Posterior vena cava (tissue), 2 donors: ENCODE measurements at places on chromosomes 7 and 10. TPM values are rescaled to one million over a fixed set of nuclear protein-coding genes. Genes with fewer than 3 reads are reported as not detected.

Gene SYT15
- total RNA-seq = 5.9 TPM

Gene JAZF1
- total RNA-seq = 33.6 TPM

Gene TRIM73
- 1.9 TPM for total RNA-seq

Gene NPTX2
- 1.8 TPM for total RNA-seq

Gene PLAC9
- 155 TPM for total RNA-seq

Gene LARP4B
- total RNA-seq = 57.8 TPM

Gene UPK3BL2
- total RNA-seq = 13.7 TPM

DNA sequence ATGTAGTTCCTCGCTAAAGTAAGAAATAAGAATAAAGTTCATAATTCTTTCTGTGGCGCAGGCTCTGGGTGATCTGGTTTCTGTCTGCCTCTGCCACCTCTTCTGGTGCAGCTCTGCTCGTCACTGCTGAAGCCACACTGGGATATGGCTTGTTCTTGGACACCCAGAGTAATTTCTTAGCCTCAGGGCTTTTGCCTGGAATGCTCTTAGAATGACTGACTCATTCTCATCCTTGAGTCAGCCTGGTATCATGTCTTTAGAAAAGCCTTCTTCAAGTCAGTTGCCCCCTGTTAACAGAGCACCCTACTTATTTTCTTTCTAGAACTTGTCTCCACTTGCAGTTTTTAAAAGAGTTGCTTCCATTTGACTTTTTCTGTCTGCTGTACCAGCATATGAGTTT is 2.0 kb downstream of the ZSCAN25 start:
- no peak for DNase-seq

- no peak for DNase-seq
These were observed 58.9 kb downstream of the HIBADH start for GRCh38 chr7:27603813-27604212.

GRCh38 chr10:122498521-122498920 is 37.2 kb downstream of the HTRA1 start:
- peak; percentile 80 for DNase-seq

DNA sequence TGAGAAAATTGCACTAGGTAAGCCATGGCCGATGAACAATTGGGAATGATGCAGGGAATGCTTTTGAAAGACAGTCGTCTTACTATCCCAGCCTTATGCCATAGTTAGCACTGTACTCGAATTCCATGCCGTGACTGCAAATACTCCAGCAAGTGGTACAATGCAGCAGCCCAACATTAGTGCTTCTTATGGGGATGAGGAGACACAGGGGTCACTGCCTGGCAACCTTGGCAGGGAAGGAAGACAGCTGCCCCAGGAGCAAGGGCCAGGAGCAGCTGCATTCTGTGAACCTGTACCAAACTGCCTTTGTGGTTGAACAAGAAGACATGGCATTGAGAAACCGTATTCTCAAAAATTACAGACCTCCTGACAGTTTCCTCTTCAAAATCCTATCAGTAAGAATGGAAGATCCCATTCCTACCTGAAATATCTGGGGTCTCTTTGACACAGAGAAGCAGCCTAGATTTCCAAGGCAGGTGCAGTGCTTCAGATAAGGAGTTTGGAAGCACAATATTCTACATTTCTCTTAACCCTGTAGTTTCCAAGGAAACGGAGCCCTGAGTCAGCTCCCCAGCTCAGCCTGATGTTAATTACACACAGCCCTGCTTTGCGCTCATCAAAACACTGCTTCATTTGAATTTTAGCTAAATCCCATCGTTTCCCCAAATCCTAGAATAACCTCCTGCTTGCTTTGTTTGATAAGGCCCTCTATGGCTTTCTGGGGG is 49.0 kb upstream of the FRMD4A start:
- no peak for DNase-seq

DNA sequence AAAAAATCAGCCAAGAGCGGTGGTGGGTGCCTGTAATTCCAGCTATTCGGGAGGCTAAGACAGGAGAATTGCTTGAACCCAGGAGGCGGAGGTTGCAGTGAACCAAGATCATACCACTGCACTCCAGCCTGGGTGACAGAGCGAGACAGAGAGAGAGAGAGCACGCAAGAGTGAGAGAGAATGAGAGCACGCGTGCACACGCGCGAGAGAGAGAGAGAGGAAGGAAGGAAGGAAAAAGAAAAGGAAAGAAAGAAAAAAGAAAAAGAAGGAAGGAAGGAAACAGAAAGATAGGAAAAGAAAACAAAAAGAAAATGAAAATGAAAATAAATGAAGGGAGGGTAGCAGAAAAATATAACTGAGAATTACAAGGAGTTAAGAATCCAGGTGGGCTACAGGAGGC is 82.7 kb downstream of the SVOPL start:
- no peak for DNase-seq

DNA sequence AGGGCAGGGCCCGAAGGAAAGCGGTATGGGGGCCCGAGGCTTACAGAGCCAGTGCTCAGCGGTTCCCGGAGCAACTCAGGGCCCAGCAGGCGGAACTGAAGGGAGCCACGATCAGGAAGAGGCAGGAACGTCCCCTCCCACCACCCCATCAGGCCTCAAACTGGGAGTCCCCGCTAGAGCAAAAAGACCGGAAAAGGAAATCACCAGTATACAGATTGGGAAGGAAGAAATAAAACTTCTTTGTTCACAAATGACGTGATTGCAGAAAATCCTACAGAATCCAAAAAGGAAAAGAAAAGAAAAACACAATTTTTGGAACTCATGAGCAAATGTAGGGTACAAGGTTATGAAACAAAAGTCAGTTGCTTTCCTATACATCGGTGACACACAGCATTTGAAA is 21.6 kb upstream of the ZFAND2A start:
- DNase-seq = no peak

DNA sequence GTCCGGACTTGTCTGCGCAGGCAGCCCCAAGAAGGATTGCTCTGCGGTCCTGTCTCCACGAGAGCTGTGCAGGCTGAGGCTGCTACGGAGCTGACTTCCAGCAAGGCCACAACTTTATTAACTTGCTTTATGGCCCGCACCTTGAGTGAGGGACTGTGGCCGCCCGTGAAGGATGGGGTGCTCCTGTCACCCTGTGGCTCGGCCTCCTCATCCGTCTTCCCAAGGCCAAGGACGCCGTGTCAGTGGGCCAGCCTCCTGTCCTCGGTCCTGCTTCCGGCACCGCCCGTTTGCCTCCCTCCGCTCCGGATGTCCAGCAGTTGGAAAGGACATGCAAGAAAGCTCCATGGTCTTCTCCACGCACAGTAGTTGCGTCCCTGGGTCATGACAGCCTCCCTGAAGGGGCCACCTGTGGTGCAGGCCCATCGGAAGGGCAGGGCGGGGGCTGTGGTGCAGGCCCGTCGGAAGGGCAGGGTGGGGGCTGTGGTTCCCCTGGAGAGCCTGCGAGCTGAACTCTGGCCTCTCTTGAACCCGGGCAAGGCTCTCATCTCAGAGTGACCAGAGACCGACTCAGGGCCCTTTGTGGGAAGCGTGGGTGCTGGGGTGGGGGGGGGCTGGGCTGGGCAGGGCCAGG is 87.1 kb downstream of the NKX6-2 start:
- peak; percentile 71 for DNase-seq

DNA sequence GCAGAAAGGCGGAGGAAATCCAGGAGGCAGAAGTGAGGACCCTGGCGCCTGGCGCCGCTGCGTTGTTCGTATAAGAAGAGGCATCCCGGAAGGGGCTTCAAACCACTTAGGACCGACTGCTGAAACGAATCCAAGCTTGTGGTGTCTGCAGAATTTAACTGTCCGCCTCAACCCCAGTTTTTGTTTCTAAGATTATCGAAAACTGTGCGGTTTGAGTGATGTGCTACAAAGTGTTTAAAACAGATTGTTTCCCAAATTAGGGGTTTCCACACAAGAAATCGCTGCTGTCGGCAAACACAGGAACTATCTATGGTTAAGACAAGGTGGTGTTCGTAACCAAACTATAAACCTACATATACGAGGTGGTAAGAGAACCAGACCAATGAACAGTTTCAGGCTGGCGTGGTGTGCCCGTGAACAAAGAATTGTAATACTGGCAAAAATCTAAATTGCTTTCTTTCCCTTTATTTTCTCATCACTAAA is 835 bp upstream of the DGKI start:
- DNase-seq = no peak

DNA sequence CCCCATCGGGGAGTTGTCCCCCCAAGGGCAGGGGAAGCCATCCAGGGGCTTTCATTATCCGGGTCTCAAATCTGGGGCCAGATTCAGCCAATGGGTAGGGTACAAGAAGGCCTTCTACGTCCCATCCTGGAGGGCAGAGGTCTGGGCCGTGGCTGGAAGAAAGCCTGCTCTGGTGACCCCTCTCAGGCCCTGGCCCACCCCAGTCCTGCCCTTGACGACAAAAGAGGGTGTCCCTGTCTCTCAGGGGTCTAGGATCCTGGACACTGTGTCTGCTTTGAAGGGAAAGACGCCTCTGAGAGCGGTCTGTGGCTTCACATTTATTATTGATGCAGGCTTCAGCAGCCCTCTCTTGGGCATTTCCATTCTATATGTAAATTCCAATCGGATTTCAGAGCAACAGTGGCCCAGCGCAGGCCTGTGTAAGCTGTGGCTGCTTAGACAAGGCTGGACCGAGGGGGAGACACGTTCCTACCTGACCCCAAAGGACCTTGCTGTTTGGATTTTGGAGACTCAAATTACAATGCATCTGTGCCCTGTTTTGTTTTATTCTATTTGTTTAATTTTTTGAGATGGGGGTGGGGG is 83.2 kb upstream of the BAIAP2L1 start:
- DNase-seq = peak; percentile 52

DNA sequence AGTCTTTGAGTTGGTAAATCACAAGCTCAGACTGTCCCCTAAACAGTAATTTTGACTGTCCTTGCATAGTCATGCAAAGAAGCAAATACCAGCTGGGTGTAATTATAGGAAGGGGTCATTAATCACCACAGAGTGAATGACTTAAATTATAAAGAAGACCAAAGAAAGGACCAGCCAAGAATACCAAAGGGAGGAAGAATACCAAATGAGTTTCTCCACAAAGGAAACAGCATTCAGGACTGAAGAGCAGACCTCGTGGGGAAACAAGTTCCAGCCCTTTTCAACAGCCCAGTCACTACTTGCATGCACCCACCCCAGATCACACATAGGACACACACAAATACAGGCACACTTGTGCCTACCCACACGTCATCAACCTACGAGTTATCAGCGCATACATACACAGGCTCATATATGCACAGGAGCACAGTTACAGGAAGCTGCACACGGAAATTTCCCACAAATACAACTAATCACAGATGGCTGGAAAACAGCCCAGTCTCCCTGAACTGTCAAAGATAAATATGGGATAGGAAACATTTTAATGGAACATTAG is 77.6 kb downstream of the DENND2A start:
- no peak for DNase-seq

DNA sequence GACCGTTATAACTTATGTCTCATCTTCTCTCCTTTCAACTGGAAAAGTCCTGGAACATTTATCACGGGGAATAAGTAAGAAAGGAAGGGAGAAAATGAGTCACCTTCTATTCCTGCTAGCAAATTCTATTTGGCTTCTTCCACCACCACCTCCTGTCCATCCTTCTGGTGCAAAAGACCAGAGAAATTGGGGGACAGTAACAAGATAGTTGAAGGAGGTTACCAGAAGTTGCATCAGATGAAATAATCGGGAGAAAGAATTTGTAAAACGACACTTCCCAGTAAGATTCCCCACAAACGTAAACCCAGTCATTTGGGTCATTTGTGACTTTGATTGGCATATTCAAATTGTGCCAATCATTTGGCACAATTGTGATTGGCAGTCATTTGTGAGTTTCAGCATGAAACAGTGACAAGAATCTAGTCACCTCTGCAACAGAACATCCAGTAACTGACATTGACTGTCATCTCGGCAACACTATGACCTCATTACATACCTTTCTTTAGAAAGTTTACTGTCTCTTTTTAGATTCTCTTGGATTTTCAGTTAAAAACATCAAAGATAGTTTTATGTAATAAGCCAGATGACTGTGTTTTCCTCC is 51.3 kb upstream of the PIK3CG start:
- DNase-seq = no peak

DNA sequence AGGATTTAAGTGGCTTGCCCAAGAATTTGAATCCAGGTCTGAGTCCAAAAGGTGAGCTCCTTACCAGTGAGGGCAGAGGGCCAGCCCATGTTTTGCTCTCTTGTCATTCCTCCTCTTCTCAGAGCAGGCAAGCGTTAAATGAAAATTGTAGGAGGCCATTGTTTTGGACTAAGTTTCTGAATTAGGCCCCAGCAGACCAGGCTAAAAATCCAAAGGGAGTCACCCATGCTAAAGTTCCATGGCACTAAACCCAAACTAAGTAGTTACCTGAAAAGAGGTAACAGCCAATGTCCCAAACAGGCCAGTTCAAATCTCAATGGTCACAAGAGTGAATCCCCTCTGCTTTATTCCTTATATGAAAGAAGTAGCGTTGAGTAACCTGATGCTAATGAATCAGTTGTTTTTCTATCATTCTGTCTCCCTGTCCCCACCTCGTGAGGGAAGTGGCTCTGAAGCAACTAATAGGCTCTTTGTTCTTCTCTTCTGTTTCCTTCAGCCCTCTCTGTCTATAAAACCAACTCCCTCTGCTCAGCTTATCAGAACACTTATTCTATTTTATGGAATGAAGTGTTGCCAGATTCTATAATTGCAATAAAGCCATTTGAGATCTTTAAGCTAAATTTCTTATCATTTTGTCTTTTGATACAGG is 17.5 kb upstream of the CDH23 start:
- no peak for DNase-seq

GRCh38 chr7:107701191-107701590 is 40.6 kb downstream of the SLC26A4 start:
- no peak for DNase-seq

DNA sequence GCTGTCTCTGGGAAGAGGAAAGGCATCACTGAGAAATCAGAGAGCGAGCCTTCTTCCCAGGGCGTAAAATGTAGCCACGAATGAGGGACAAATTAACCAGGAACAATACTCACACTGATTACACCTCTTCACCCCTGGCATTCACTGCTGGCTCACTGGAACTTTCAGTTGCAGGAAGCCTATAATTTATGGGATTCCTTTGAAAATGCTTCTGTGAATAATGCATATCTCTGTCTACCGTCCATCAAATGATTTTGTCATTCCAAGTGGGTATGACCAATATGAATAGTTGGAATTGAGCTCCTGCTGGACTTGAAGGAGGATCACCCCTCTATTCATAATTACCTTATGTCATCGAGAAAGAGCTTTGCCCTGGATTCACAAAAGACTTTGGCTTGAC is 360.3 kb upstream of the FZD8 start:
- DNase-seq = no peak

DNA sequence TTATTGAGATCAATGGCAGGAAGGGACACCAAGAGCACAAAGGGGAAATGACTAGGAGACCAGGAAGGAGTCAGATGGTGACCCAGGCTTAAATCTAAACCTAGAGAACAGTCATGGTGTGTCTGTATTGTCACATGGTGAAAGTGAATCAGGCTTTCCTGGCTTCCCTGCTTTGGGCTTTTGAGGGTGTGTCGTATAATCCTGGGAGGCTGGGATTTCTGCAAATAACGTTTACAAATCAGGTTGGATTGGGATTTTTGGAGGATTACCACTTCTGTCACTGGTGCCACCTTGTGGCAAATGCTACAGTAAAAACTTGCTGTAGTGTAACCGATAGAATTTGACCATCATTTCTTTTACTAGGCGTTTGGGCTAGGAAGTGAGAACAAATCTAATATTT is 502.6 kb downstream of the NRG3 start:
- no peak for DNase-seq
